ENCODE measurements at places on chromosomes 3 and 15. TPM values are rescaled to one million over a fixed set of nuclear protein-coding genes. Genes with fewer than 3 reads are reported as not detected.

Gene DAZL
- total RNA-seq = not detected

Gene FANCD2OS
- not detected for total RNA-seq

Gene CCR9
- 0.18 TPM for total RNA-seq

Gene GOLGA6A
- total RNA-seq = not detected

Gene GBE1
- total RNA-seq = 29.9 TPM

Gene CKMT1B
- total RNA-seq = 1.9 TPM

Gene TMEM266
- total RNA-seq = 6.3 TPM

Gene MED12L
- total RNA-seq = 5.9 TPM

Gene PTPN23
- total RNA-seq = 25.9 TPM

Gene SOX14
- total RNA-seq = not detected

Gene THPO
- 0.88 TPM for total RNA-seq

Gene PAK6
- total RNA-seq = 9.8 TPM

Gene BFSP2
- not detected for total RNA-seq

Gene WDR93
- total RNA-seq = 1.6 TPM

Gene MYL3
- 23.5 TPM for total RNA-seq

Gene SLC2A2
- total RNA-seq = 15.0 TPM

Gene MUC4
- 0.47 TPM for total RNA-seq

Gene ADAMTSL3
- 11.9 TPM for total RNA-seq
